ENCODE measurements at places on chromosomes 4 and X.

DNA sequence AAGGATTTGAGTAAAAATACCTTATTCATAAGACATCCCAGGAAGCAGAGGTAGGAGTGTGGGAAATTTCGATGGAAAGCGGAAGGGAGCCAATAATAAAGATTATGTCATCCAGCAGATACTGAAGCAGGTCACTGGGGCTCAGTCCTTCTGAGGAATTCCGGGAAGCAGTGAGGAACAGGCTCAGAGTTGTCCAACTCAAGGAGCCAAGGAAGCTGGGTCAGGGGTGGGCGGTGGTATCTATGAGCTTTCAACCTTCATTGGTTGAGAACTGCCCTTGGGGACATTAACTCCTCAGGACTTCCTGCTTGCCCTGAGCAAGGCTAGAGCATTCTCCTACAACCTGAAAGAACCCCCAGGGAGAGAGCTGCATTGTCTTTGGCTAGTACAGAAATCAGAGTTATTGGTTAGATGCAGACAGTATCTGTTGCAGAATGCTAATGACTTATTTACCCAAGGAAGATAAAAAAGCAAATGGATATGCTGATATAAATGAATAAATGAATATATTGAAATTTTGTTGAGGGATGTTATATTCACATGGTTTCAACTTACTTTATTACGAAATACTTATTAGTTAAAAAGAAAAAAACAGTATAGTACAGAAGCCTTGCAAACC is 68.2 kb downstream of the DMP1 start:
- DNase-seq, result no peak

DNA sequence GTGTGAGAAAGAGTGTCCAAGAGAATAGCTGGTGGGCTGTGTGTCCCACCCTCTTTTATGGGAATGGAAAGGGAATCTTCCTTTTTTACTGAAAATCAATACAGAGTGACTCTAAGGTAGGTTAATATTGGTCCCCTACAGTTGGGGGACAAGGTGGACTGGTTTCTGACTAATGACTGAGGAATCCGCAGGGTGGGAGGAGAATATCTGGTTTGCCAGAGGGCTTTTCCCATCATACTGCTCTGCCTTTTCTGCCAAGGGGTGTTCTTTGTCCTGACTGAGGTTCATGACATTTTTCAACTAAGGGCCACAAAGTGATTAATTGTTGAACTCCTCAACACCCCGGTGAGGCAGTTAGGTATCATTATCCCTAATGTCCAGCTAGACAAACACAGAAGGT is 261.6 kb downstream of the SPATA18 start:
- no peak for DNase-seq

- no peak for DNase-seq
Measured at GRCh38 chr4:57064811-57065711, 45.1 kb downstream of the IGFBP7 start.

DNA sequence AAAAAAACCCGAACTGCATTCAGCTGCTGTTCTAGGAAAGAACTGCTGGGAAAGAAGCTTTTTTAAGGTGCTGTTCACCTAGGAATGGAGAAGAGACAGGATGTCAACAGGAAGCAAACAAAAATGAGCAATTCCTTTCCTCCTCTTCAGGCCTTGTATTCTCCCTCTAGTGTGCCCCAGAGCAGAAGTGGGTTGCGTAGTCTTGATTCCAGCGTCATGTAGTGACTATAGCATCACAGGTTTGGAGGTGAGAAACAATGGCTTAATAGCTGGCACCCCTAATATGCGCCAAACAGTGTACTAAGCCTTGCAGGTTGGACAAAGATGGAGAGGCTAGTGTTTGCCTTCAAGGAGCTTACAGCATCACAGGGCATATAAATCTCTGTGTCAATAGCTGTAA is 146.3 kb upstream of the LCORL start:
- no peak for DNase-seq

- peak; percentile 41 for DNase-seq
Measured at GRCh38 chrX:103919270-103919637, 43.2 kb upstream of the TMSB15B start.

DNA sequence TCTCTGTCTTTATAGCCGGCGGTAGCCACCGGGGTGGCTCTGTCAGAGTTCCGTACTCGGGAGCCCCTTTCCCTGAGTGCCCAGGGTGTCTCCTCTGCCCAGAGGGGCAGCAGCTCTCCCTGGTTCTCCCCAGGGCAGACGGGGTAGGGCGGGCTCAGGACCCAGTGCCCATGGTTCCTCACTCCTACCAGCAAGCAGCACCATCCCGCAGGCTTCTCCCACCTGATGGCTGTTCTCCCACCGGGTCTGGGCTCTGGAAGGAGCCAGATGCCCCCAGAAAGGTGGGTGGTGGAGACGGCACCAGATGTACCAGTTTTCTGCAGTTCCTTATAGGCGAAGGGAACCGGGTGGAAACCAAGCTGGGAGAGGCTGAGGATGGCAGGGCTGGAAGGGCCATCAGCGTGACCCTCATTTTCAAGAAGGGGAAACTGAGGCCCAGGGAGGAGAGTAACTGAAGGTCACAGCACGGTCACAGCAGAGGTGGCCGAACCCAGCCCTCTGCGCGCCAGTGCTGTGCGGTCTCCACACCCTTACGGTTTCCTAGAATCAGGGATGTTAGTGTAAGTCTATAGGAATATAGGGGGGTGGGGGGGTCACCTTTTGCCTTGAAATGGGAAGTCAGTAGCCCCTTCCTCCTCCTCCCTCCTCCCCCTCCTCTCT is 198.7 kb downstream of the AFAP1 start:
- no peak for DNase-seq

DNA sequence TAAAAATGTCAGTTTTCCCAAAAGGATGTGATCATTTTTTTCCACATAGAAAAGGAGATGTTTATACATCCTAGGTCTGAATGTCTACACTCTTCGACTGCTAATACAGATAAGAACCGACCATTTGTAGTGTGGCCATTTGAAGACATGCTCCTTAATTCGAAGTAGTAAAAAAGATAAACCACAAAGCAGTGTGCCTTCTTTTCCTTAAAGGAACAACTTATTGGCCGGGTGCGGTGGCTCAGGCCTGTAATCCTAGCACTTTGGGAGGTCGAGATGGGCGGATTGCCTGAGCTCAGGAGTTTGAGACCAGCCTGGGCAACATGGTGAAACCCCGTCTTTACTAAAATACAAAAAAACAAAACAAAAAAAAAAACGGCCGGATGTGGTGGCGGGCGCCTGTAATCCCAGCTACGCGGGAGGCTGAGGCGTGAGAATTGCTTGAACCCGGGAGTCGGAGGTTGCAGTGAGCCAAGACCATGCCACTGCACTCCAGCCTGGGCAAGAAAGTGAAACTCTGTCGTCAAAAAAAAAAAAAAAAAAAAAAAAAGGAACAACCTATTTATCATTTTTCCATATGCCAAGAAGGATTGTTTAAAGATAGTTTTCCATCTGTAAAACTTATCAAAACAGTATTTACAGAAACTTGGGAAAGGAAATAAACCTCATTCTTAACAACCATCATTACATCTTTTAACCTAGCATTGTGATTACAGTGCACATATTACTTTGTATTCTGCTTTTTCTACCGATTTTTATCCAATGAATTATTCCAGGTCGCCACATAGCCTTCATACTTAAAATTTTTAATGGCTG is 2.6 kb downstream of the INTS6L start:
- DNase-seq, result no peak

- no peak for DNase-seq
Measured at GRCh38 chr4:176102414-176103063, 36.9 kb downstream of the WDR17 start.

- DNase-seq, result no peak
Measured at GRCh38 chr4:40845154-40845835, 95.5 kb downstream of the NSUN7 start.

DNA sequence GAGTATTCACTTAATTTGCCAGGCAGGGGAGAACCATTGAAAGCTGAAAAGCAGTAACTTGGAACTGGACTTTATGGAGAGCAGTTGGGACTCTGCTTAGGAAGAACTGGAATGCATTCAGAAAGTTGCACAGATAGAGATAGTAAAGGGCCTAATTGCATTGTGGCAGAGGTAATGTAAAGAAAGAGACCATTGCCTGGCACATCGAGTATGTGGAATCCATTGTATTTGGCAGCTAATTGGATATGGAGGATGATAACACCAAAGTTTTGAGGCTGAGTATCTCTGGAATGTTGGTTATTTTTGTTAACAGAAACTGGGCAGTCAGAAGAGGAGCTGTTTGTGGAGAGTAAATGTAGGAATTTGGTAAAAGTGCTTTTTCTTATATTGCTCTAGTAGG is 169.9 kb downstream of the BMPR1B start:
- DNase-seq, result no peak

GRCh38 chr4:7048642-7049041 is 5.5 kb downstream of the TADA2B start:
- DNase-seq, result no peak

DNA sequence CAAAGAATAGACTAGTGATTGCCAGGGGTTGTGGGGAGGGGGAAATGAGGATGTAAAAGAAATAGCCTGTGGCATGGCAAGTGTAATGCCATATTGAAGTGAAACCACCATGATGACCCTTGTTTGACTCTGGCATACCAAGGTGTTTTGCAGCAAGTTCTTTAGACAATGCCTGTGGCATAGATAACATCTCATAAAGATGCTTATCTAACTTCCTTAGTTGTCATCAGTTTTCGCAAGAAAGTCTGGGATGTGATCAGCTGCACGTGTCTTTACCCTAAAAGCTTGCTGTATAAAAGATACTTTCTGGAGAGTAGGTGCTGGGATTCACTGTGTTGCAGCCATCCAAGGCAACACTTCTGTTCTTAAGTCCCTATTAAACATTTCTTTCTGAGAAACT is 176.1 kb upstream of the MAGEB16 start:
- no peak for DNase-seq

DNA sequence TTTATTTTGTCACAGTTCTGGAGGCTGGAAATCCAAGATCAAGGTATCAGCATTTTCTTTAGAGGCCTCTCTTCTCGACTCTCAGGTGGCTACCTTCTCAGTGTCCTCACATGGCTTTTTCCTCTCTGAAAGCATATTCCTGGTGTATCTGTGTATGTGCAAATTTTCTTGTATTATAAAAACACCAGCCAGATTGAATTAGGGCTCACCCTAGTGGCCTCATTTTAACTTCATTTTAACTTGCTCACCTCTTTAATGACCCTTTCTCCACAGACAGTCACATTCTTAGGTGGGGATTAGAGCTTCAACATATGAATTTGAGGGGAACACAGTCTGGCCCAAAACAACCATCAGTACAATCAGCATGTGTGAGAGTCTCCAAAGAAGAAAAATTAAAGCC is 542.4 kb upstream of the FAM241A start:
- DNase-seq, result no peak

DNA sequence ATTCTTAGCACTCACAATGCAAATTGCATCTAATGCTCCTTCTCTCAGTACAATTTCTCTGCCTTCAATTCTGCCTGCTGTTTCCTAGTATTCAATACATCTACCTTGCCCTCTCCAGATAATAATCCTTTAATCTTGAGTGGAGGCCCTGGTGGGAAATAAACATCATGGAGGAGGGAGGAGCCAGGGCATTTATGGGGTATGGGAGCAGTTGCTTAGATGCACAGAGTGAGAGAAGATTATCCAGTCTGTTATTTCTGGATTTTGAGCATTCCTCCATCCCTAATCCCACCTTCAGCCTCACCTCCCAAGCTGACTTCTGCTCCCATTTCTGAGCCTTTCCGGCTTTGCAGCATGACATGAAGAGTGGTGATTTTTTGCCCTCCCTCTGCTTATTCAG is 127.9 kb upstream of the PPP3CA start:
- no peak for DNase-seq

DNA sequence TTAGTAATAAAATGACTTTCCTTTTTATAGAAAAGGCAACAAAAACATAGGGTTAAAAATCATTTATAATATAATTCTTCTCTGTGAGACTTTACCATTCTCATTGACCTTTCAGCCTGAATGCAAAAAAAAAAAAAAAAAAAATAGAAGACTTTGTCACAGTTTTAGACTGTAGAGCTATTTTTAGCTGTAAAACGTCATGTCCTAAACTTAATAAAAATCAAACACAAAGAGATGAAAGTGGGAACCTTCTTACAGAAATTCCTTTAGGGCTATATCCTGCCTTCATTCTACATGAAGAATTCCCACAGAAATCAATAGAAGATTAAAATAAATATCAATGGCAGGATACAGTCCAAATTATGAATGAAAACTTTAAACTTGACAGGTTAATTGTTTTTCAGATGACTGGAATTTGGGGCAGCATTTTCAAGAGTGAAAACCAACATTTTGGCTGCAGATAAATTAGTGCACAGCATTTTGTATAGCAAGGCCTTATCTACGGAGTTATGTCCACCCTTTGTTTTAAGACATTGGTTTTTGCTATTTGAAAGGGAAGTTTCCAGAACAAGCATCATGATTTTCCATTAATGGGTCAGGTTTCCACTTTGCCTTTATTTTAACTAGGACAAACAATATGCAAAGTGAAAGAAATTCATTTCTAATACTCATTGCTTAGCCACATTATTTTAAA is 219.5 kb downstream of the SPCS3 start:
- no peak for DNase-seq

GRCh38 chr4:113540859-113541258 is 220.7 kb downstream of the CAMK2D start:
- DNase-seq, result no peak

- DNase-seq, result no peak
Measured at GRCh38 chr4:32025851-32026459, 1305.8 kb downstream of the PCDH7 start.

DNA sequence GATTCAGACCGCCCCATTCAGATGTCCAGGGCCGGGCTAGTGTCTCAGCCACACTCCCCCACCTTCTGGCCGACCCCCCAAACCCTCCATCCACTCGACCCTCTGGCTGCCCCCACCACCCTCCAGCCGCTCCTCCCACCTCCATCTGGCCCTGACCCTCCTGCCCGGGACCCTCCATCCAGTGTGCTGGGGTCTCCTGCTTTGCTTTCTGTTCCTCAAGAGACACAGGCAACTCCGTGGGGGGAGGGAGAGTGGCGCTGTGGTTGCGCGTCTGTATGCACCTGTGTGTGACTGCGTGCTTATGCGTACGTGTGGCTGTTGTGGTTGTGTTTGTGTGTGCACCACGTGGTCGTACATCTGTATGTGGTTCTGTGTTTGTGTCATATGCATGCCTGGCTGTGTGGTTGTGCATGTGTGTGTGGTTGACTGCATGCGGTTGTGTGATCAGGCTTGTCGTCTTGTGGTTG is 33.3 kb downstream of the CPLX1 start:
- DNase-seq, result no peak

DNA sequence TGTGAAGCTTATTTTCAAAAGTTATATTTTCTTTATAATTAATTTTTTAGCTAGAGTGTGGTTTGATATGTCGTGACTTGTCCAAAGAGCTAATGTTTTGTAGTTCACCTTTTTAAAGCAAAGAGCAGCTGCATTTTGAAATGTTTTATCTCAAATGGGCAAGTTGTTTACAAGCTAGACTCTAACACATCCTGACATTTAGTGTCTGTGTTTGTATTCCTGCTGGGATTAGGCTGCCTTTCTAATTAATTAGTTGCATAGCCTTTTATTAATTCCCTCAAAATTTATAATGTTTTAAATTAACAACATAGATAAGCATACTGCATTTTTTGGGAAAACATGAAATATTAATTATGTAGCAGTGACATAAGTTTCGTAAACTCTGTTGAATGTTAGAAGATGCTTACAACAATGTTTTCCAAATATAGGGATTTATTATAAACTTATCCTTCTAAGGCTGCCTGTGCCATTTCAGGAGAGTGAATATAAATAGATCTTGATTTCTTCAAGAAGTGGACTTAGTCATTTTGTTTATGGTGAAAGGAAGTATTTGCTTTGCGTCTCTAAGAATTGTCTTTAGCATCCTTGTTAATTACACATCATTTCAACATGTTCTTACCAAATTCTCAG is 37.7 kb upstream of the NUDT6 start:
- DNase-seq, result no peak
